ENCODE measurements at places on chromosomes 7 and 10.

- DNase-seq = no peak
These were observed 252.7 kb downstream of the SKIDA1 start for GRCh38 chr10:21272643-21273399.

DNA sequence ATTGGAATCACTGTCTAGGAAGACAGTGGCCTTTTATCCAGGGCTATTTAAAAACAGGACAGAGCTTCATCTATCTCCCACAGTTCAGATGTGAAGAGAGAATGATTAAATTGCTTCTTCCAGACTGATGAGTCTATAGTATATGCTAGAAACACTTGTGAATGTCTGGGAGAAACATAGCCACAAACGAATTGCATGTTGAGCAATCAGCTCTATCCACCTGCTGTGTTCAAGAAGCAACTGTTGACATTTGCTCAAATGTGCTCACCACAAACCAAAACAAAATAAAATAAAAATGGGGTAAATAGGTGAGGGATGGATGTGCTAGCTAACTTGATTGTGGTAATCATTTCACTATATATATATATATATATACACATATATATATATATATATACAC lies 195.1 kb downstream of the HECW1 start:
- DNase-seq = no peak

DNA sequence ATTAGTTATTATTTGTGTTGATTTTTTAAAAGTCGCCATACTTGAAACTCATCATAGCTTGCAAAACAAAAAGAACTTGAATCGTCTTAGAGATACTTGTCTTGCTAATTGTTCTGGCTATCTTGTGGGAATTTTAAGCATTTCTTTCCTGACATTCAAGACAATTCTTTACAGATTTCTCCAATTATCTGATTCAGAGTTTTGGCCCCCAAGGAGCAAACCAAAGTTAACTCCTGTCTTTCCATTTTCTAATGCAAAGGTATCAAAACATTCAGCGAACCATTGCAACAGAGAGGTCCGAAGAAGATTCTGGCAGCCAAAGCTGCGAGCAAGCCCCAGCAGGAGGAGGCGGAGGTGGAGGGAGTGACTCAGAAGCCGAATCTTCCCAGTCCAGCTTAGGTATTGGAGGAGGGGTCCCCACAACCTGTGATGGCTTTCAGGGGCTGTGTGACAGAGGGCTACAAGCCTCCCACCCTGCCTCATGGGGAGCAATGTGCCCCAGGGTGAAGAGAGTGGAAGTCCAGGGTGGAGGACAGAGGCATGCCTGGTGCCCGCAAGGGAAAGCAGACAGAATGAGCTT lies 119.4 kb upstream of the STK17A start:
- no peak for DNase-seq

DNA sequence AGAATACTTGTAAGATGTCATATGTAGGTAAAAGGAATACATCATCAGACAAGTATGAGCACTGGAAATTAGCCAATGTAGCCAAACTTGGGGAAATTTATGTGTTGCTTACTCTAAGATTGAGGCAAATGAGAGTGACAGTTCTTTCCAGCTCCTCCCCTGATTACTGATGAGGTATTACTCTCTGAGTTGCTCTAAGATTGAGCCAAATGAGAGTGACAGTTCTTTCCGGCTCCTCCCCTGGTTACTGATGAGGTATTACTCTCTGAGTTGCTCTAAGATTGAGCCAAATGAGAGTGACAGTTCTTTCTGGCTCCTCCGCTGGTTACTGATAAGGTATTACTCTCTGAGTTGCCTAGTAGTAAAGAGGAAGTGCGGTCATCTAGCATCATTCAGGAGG lies 435.8 kb downstream of the NRG3 start:
- no peak for DNase-seq

DNA sequence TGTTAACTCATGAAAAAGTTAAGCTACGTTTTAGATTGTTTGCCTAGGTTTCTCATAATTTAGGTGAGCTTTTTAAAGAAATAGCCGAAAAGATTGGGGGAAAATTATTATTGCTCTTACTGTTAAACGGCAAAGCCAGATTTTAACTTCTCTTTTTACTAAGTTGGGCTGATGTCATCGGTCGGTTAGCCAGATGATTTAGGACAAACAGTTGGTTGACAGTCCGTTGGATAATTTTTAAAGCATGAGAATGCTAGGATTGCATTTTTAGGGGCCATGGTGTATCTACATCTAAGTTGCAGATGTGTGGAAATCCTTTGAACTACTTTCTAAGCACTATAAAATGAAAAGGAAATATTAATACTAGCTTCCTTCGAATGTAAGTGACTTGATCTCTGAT lies 280.9 kb upstream of the AKR1E2 start:
- DNase-seq = no peak

GRCh38 chr10:73979809-73980433 lies 18.0 kb upstream of the VCL start:
- no peak for DNase-seq

GRCh38 chr7:111903797-111904196 lies 302.4 kb downstream of the DOCK4 start:
- DNase-seq = no peak

- no peak for DNase-seq
These were observed 234.8 kb downstream of the TRIL start for GRCh38 chr7:28723336-28723735.

- peak; percentile 28 for DNase-seq
These were observed 6.2 kb upstream of the DMBT1 start for GRCh38 chr10:122554131-122555036.

DNA sequence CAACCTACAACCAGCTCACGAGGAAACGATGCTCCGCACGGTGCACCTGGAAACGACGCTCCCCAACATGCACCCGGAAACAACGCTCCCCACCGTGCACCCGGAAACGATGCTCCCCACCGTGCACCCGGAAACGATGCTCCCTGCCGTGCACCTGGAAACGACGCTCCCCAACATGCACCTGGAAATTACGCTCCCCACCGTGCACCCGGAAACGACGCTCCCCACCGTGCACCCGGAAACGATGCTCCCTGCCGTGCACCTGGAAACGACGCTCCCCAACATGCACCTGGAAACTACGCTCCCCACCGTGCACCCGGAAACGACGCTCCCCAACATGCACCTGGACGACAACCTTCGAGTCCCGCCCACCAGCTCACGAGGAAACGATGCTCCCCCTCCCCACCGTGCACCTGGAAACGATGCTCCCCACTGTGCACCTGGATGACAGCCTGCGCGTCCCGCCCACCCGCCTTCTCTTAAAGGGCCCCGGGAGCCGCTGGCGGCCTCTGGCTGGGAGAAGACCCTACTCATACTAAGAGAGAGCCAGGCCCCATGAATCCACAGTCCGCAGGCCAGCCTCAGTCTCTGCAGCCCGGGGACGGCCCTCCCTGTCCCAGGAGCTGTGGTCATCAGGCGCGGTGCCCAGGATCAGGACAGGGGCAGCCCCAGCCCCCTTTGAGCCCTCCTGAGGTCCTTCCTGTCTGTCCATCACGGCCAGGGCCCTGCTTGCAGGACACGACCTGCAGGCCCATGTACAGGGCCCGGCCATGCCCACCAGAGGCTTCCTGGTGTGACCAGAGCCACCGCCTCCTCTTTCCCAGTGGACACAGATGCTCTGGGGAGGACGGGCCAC lies 98.3 kb downstream of the PDGFA start:
- peak; percentile 43 for DNase-seq

DNA sequence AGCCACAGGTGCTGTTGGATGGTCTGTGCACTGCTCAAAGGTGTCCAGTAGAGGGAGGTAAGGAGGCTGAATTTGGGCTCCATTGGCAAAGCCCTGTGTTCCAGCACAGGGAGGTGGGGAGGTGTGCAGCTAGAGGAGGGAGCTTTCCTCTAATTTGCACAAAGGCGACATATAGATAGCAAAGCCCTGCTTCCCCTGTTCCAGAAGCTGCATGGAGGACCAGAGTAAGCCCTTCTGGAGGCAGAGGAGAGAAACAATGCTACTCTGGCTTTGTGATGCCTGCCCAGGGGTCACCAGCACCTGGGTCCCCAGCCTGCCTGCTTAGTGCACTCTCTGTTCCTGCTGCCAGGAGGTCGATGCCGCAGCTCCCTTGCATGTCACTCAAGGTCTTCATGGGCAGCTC lies 3.4 kb upstream of the ARHGAP22 start:
- peak; percentile 52 for DNase-seq
